ENCODE measurements at places on chromosomes 12 and 14.
A peak's percentile ranks its signal among the peaks of the same experiment; 100 is the strongest.

DNA sequence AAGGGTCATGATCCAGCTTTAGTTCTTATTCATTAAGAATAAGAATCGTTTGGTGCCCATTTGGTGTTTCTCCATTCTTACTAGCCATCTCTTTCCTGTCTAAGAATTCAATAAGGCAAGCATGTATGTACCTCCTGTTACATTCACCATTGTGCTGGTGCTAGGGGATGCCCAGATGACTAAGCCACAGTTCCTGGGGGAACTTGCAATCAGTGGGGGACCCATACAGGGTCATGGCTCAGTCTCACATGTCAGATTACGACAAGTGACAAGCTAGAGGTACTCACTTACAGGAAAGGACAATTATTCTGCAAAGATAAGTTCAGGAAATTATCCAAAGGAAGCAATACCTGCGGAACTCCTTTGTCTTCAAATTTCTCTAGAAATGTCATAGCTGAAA, 125.4 kb downstream of the STXBP6 start:
- DNase-seq = no peak

DNA sequence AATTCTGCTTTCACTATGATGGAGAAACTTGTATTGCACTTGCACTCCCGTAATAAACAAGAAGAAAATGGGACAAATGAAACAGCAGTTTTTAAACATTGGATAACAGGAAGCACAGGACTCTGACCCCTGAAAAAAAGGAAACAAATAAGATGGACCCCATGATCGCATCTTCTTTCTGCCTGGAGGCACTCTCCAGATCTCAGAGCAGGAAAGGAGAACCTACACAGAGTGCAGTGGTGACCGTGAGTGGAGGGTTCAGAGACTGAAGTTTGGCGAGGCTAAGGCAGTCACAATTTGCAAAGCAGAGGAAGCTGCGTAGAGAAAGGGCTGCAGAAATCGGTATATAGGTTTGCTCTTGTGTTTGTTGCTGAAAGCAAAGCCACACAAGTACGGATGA, 6.1 kb upstream of the FGF6 start:
- no peak for DNase-seq

- no peak for DNase-seq
These were observed 42.0 kb downstream of the GLIPR1L2 start for GRCh38 chr12:75432924-75433323.

DNA sequence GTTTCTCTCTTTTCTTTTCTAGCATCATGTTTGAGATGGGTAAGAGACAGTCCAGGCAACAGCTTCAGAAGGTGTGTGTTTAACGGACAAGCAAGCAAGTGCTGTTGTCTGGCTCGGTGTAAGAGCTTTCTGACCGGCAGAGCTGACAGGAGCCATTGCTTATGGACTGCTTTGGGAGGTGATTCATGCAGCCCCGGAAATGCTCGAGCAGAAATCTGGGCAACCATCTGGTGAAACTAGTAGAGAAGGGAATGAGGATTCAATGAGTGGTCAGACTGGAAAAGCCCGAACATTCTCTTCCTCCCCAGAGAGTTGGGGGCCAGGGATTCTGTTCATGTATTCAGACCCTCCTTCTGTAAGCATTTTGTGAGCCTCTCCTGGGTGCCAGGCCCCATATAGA, 24.4 kb downstream of the TUNAR start:
- DNase-seq = no peak

DNA sequence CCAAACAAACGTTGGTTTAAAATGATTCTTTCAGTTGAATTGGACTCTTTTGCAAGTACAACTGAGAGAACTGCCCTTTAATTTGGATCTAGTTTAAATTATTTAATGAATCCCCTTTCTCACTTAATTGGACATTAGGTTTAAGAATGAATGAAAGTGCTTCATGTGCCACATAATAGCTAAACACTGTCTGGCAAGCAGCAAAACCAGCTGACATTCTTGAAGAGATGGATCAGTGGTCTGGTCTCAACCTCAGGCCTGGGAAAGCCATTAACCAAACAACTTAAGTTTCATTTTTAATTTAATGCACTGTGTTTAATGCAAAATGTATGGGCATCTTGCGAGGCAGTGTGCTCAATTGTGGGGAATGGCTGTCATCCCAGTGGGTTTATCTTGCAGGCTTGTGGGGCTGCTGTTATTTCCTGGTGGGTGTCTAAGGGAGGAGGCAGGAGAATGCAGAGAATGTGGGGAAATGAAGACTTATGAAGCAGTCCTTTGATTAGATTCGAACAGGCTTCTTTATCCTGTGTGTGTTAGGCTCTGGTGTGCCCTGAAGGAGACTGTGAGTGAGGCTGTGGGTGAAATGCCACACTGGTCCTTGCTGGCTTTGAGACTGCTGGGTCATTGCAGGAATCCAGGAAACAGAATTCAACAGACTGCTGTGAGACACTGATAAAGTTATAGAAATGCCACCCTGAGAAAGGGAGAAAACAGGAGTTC, 144.1 kb upstream of the PELI2 start:
- DNase-seq = no peak

DNA sequence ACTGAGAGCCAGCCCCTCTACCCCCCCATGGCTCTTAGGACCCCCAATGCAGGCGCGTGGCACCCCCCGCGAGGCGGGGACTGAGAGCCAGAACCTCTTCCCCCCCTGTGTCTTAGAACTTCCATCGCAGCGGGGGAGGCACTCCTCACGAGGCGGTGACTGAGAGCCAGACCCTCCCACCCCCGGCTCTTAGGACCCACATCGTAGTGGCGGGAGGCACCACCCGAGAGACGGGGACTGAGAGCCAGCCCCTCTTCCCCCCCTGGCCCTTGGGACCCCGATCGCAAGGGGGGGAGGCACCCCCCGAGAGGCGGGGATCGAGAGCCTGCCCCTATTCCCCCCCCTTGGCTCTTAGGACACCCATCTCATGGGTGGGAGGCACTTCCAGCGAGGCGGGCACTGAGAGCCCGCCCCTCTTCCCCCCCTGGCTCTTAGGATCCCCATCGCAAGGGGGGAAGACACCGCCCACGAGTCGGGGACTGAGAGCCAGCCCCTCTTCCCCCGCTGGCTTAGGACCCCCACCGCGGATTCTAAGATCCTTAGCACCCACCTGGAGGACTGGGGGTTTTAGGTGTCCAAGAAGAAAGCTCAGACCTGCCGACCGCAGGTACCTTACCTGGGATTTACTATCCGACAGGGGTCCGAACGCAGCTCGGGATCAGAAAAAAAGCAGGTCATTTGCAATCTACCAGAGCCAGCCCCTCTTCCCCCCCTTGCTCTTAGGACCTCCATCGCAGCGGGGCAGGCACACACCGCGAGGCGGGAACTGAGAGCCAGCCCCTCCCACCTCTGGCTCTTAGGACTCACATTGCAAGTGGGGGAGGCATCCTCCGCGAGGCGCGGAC, 44.9 kb downstream of the DDX11 start:
- no peak for DNase-seq

DNA sequence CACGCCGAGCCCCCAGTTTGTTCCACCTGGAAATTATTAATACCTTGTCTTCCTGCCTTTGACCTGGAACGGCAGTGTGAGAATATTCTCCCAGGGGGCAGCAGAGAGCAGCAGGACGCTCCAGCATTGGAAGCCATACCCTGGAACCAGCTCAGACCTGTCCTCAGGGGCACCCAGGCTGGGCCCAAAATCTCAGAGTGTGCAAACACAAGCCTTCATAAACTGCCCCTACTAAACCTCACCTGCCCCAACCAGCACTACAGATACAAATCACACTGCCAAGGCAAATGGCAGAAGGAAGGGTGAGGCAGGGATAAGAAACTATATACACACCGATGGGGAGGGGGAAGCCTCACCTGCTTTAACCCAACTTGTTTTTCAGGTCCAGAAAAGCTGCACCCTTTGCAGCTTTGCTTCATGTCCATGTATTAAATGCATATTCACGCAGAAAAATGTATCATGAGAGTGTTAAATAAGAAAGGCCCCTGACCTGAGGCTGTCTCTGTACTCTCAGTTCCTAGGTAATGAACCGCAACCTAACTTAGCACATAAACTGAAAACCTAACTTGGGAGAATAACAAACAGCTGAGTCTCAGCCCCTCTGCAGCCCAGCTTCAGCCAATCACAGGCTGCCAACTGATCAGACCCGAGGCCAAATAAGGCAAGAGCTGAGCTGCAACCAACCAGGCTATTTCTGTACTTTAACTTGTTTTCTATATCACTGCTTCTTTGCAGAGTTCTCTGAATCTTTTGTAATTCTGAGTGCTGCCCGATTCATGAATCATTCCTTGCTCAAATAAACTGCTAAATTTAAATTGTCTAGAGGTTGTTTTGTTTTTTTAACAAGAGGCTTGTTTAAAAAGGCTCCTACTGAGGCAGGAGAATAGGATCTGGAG, 130.1 kb downstream of the SPTSSA start:
- peak; percentile 8 for DNase-seq

DNA sequence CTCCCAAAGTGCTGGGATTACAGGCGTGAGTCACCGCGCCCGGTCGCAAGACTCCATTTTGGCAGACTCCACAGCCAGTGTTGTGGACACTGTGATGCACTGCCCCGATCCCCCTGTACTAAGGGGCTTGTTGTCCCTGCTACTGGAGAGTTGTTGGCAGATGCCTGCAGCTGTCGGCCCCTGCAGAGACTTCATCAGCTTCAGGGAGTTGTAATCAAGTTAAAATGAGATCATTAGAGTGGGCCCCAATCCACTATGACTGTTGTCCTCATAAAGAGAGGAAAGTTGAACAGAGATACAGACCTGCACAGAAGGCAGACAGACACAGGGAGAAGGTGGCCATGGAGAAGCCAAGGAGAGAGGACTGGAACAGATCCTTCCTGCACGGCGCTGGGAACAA, 23.7 kb upstream of the TUBA1A start:
- DNase-seq = no peak

GRCh38 chr12:80262346-80262745, 163.0 kb downstream of the OTOGL start:
- DNase-seq = no peak

DNA sequence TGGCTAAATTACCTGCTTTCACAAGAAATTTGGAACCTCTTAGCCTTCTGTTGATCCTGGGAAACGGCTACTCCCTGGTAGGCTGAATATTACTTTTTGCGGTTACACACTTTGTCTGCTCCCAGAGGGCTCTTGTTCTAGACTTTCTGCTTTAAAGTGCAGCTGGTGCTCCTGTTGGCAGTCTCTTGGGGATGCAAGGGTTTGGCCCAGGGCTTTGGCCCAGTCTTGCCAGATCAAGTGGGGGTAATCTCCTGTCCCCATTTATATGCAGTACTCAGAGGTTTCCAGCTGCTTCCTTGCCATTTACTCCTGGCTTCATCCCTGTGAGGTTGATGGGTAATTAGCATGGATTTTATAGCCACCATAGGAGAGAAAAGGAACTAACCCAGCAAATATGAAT, 558.2 kb upstream of the MIS18BP1 start:
- no peak for DNase-seq

DNA sequence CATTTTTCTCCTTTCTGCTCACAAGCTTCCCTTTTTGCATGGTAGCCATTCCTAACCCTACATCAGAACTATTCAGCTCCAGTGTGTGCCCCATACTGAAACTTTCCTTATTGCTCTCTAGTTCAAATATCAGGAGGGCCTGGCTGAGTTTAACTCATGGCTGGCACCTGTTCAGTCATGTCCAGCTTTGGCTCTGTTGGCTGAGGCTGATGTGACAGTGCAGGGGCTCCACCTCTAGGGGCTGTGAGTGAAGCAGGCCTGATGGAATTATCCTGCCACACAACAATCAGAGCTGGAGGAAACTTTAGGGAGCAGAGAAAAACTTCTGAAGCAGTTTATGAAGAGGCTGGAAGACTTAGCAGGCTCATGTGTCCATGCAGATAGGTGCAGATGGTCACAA, 8.5 kb downstream of the COQ6 start:
- DNase-seq = no peak

DNA sequence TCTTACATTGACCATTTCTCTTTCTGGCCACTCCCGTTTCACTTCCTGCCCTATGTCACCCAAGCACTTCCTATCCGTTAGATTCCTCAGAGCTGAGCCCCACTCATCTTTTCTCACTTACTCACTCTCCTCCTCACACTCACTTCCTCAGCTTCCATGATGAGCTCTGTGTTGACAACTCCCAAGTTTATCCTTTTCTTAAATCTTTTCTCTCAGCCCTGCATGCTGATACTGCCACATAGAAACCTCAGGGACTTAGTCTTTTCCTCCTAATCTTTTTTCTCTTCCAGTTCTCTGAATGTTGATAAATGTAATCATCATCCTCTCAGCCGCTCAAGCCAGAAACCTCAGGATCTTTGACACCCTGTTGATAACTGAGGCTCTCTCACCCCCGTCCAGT, 99.6 kb downstream of the ANO6 start:
- DNase-seq = no peak

All from stimulated activated CD8-positive, alpha-beta memory T cell treated with anti-CD3 and anti-CD28 coated beads, Interleukin-4, amount 100 ng/mL, for 4 hours (primary cell).